T-helper 1 cell (primary cell): ENCODE measurements at places on chromosomes 6 and 20.

GRCh38 chr20:35135867-35136586 is 11.1 kb downstream of the EDEM2 start:
- DNase-seq: no peak

DNA sequence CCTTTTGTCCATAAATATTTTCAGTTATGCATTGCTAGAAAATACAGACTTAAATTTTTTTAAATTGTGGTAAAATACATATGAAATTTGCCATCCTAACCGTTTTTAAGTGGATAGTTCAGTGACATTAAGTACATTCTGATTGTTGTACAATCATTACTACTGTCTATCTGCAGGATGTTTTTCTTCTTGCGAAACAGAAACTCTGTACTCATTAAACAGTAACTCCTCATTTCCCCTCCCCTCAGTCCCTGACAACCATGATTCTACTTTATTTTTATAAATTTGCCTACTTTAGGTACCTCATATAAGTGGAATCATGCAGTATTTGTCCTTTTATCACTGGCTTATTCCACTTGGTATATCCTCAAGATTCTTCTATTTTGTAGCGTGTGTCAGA is 21.3 kb downstream of the TAF11 start:
- DNase-seq: no peak

DNA sequence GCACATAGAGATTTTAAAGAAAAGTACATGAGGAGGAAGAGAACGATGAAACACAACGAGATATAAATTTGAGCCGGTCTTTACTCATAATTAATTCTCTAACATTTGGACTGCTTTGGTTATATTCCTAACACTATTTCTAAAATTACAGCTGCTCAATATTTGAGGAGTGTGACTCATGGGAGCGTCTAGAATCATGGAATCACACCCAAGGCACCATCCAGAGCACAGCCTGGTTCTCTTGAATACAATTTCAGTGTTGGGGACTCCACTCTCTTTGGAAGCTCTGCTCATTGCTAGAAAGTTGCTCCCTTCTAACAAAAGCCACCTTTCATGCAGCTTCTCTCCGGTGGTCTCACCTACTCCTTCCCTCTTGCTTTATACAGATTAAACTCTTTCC is 64.4 kb downstream of the LY86 start:
- no peak for DNase-seq

DNA sequence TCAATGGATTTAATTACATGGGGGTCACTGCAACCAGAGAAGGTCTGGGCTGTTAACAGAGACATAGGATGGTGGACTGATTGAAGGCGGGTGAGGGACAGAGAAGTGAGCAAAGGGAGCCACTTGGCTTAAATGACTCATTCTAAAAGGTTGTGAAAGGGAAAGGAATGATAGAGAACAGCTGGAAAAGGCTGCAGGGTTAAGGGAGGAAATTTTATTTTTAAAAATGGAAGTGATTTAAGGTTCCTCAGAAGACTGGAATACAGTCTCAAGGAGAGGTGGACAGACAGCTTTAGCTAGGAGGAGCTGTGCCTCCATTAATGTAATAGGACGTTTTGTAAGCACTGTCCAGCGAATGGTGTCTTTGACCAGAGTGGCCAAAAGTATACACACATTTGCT is 46.7 kb downstream of the RGS17 start:
- no peak for DNase-seq

DNA sequence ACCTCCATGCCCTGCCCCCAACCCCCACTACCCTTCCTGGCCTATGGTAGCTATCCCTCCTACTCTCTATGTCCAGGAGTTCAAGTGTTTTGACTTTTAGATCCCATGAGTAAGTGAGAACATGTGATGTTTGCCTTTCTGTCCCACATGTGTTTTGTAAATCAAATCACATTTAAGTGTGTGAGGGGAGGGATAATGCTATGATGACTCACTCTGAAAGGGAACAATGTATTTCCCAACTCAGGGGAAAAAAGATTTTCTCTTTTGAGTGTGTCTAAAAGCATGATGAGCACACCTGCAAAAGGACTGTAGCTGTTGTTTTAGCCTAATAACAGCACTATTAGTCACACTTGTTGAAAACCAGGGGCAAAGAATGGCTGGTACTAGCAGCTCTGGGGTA is 193.7 kb downstream of the GJA10 start:
- DNase-seq: no peak

DNA sequence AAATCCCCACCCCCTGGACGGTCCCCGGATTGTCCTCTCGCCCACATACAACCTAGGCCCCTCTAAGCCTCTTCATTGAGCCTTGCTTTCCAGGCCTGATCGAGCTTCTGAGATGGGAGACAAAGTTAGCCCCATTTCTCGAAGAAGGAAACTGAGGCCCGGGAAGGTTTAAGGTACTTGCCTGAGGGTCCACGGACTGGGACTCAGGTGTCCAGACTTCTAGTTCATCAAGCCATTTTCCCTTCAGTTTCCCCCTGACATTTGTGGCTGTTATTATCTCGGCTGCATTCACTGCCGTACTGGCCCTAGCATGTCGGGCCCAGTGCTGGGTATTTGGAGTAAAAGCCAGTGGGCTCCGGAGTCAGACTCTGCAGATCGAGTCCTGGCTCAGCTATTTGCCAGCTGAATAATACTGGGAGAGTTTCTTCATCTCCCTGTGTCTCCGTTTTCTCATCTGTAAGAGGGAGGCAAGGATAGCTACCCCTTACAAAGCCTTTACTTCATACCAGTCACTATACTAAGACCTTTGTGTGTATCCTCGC is 633 bp downstream of the RPRD1B start:
- DNase-seq: no peak

DNA sequence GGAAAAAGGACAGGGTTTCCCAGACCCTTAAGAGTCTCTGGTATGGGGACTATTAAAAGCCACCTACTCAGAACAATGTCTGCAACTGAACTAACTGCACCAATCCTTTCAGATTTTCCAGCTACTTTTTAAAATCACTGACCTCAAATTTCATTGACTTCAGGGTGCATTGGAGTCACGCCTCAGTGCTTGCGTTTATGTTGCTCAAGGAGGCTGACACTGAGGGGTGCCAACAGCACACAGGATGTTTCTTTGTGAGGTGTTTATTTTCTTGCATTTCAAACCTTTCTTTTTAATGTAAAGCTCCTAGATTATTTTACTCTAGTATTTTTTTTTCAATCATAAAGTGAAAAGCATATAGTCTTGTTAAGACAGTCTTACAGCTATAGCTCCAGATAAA is 402.0 kb upstream of the SLC35B3 start:
- no peak for DNase-seq

- no peak for DNase-seq
Measured at GRCh38 chr6:140070846-140071473, 696.5 kb upstream of the CITED2 start.

DNA sequence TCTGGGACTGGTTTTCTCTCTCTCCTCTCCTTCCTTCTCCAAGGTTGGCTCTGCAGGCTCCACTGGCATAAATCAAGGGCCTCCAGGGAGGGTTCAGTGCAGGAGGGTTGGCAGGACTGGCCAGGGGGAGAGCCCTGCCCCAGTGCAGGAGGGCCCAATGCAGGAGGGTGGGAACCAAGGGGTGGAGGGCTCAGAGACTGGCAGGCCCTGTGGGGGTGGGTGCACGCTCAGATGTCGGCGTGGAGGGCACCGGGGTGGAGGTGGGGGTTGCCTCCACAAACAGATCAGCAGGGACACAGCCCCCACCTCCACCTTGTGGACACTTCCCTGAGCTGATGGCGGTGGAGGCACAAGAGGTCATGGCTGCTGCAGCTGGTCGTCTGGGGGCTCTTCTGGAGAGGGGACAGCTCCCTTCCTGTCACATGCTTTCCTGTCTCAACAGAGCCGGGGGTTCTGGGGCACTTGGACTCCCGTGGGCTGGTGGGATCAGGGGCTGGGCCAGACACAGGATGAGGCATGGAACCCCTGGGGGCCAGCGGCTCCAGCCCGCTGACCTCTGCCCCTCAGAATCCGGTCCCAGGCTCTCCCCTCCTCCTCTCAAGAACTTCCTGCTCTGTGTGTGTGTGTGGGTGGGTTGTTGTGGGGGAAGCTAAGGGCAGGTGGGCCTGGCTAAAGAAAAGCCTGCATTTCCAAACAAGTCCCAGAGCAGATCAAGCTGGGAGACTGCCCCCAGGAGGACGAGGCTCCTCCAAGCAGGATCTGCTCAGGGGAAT is 2.7 kb upstream of the ABHD16B start:
- DNase-seq: no peak

DNA sequence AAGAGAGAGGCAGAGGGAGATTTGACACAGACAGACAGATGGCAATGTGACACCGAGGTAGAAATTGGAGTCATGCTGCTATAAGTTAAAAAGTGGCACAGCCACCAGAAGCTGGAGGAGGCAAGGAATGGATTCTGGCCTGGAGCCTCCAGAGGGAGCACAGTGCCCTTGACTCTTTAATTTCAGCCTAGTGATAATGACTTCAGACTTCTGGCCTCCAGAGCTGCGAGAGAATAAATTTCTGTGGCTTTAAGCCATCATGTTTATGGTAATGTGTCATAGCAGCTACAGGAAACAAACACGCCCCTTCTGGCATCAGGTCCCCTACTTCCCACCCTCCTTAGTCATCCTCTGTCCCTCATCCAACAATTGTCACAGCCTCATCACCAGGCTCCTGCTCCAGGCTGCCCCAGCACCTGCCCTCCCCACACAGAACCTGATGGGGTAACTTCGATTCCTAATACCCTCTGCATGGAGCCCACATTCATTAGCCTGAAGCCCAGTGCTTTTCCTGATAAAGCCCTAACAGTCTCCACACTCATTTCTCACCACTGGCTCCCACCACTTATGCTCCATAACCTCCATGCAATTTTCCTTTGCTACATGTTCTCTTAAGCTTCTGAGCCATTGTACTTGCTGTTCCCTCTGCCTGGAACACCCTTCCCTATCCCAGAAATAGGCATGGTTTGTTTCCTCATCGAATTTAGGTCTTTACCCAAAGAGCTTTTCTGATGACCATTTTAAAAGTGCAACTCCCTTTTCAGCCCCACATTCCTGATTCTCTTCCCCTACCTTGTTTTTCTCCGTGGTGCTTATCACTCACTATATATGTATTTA is 69.7 kb upstream of the TOX2 start:
- no peak for DNase-seq

DNA sequence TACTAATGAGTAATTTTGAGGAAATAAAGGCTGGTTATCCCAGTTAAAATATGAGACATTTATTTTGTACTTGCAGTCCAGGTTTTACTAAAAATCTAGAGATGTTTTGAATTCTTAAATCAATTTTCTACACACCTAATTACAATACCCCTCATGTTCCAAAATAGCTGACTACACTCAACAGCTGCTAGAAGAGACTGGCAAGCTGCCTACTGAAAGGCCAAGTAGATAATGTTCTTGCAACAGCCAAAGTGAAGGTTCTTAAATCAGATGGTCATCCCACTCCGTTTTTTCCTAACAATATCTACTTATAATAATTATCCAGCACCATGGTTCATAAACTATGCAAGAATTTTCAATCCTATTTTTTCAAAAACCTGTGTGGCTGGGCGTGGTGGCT is 69.0 kb downstream of the DTNBP1 start:
- DNase-seq: no peak

DNA sequence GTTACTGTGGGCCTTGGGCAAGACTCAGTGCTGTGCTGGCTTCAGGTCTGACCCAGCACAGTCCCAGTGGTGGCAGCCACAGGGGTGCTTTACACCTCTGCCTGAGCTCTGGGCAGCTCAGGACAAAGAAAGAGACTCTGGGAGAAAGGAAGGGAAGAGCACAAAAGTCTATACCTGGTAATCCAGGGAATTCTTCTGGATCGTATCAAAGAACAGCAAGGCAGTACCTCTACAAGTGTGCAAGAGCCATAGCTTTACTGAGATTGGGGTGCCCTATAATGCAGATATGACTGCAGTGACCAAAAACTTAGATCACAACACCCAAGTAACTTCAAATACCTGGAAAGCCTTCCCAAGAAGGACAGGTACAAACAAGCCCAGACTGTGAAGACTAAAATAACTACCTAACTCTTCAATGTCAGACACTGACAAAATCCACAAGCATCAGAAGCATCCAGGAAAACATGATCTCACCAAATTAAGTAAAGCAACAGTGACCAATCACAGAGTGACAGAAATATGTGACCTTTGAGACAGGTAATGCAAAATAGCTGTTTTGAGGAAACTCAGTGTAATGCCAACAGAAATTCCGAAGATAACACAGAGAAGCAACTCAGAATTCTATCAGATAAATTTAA is 47.9 kb upstream of the LIN28B start:
- no peak for DNase-seq

GRCh38 chr20:32466739-32467505 is 108.8 kb downstream of the ASXL1 start:
- no peak for DNase-seq

DNA sequence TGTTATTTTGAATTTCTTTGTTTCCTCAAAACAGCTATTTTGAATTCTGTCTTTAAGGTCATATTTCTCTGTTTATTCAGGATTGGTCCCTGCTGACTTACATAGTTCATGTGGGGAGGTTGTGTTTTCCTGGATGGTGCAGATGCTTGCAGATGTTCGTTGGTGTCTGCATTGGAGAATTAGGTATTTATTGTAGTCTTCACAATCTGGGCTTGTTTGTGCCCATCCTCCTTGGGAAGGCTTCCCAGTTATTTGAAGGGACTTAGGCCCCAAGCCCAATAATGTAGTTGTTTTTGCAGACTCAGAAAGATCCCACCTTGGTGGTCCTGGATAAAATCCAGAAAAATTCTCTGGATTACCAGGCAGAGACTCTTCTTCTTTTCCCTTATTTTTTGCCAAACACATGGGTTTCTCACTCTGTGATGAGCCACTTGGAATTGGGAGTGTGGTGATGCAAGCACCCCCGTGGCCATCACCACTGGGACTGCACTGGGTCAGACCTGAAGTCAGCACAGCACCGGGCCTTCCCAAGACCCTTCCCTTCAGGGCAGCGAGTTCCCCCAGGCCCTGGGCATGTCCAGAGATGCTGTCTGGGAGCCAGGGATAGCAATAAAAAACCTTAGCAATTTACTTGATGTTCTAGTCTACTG is 81.6 kb upstream of the EZR start:
- no peak for DNase-seq

GRCh38 chr6:164695896-164696295 is 613.5 kb downstream of the C6orf118 start:
- DNase-seq: no peak

DNA sequence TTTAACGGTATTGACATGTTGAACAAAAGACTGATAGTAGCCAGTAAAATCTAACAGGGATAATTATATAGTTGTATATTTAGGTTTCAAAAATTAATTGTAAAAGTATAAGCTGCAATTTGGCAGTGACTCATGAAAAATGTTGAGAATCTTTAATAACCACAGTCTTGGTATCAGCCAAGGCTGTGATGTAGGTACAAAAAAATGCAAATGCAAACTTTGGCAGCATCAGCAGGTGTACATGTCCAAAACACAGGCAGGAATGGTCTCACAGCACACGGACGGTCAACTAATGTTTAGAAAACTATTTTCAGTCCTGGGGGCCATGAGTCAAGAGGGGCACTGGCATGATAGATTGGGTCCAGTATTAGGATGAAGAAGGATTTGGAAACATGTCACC is 58.5 kb upstream of the BEND3 start:
- no peak for DNase-seq

- peak; percentile 20 for DNase-seq
Measured at GRCh38 chr6:125747589-125748405, 1.6 kb upstream of the HEY2 start.
